GM23248 (cell line): ENCODE measurements at places on chromosomes 5 and 9. TPM values are rescaled to one million over a fixed set of nuclear protein-coding genes. Genes with fewer than 3 reads are reported as not detected.

ABLIM3 gene
- 11.4 and 11.7 TPM in 2 replicates for polyA plus RNA-seq

PCDHGC5 gene
- polyA plus RNA-seq = 1.8 and 2.5 TPM in 2 replicates

RORB gene
- polyA plus RNA-seq = not detected in 2 replicates

RLN2 gene
- not detected in 2 replicates for polyA plus RNA-seq

LYSMD3 gene
- polyA plus RNA-seq = 19.7 and 22.6 TPM in 2 replicates

JAKMIP2 gene
- polyA plus RNA-seq = 0.11 and 0.23 TPM in 2 replicates

HNRNPK gene
- polyA plus RNA-seq = 369 and 370 TPM in 2 replicates

PCDHGB7 gene
- 12.7 and 13.2 TPM in 2 replicates for polyA plus RNA-seq
